ENCODE measurements at places on chromosomes 1 and 21.

DNA sequence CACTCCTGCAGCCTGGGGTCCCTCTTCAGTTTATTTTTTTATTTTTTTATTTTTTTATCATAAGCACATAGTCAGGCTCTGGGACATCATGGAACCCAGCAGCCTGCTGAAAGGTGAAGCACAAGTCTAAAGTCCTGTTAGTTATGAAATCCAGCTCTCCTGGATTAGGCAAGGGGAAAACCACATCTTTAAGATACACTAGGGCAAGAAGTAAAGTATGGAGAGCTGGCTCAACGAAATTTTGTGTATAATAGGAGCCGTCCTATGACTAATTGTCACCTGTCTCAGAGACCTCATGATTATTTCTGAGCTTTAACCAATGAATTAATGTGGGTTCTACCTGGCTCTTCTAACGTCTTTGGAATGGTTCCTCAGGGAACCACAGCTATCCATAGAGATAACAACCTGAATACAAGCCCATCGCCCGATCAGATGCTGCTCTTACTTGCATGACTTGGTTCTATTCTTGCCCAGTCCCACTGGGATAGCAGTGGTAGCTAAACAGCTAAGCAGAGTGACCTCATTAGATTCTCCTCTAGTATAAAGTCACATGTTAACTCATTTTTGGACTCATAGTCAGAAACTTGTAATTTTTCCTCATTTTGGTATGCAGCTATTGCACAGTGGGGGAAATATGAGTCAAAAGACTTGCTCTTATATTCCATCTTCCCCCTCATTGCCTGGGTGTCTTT lies 122.7 kb downstream of the LMO4 start:
- DNase-seq, result no peak

DNA sequence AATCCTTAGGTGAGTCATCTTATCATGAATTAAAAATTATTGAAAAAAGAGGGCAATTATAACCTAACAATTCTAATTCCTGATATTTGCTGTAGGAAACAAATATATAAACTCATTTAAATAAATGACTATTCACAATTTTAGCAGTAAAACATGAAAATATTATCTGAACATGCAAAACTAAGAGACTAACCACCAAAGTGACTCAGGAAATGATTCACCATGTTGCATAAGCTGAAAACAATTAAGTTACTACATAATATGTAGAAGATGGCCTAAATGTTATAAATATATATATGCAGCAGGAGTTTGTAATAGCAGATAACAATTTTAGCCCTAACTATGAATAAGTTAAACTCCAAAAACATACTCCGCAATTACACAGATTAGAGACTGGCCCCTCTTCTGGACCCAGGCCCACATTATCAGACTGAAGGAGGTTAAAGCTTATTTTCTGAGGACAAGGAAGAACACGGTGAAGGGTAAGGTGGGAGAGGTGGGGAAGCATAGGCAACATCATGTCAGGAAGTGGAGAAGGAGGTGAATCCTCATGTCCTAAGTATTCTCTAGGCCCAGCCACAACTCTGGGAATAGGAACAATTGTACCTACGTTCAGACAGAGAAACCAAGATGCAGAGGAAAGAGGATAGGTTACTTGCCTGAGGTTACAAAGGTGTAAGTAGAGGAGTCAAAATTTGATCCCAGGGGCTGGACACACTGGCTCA lies 15.6 kb upstream of the AIM2 start:
- no peak for DNase-seq

- DNase-seq, result no peak
These were observed 22.4 kb downstream of the ESRRG start for GRCh38 chr1:216700779-216701178.

GRCh38 chr1:18278946-18279345 lies 171.3 kb downstream of the IGSF21 start:
- DNase-seq, result no peak

DNA sequence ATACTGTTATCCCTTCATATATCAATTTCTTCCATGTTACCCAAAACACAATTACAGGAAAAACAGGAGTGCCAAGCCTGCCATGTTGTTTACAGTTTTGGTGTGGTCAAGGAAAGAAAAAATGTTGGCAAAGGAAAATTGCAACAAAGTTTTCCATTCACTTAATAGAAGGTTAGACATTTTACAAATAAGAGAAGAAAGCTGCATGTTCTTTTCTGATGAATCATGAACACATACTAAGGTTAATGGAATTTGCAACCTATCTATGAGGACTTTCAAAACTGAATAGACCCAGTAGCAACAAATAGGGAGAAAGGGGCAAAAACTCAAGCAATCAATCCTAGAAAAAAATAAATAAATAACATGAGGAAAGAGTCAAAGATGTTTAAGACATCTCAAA lies 556.7 kb downstream of the DPYD start:
- DNase-seq, result no peak

GRCh38 chr1:92502247-92502646 lies 15.5 kb upstream of the GFI1 start:
- no peak for DNase-seq

DNA sequence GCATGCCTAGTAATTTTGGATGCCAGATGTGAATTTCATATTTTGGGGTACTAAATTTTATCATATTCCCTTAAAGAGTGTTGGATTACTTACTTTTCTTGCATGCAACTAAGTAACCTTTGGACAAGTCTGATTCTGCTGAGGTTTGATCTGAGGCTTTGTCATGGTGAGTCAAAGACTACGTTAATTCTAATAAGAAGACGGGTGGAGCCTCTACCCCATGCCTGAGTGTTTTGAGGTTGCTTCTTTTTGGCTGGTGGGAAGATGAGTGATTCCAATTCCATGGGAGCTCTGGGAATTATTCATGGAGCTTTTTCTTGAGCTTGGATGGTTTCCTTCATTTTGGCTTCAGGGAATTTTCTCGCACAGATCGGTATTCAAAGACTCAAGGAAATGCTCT lies 11.6 kb upstream of the PCP4 start:
- no peak for DNase-seq

GRCh38 chr1:16307222-16307621 lies 45.1 kb downstream of the FBXO42 start:
- no peak for DNase-seq

DNA sequence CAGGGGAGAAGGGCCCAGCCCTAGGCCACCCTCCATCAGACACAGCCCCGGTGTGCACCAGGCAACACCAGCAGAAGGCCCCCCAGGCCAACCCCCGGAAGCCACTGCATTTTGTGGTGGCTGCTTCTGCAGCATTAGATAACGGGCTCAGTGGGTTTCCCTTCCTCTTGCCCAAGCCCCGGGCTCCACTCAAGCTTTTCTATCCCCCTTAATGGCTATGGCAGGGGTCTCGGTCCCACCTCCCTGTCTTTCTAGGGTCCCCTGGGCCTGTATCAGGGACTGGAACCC lies 18.9 kb downstream of the C1orf174 start:
- DNase-seq, result no peak

DNA sequence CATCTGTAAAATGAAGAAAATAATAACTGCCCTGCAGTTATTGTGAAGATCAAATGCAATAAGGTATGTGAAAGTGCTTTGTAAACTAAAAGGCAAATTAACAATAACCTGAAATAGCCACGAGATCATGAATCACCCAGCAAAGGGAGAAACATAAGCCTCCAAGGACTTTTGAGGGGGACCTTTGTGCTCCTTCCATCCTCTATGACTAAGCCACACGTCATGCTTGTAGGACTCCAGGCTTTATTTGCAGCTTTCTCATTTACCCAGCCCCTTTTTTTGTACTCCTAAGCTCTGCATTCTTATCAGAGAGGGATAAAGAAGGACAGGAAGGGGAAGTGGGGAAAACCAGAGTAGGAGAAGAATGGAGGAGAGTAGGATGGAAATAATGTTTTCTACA lies 115.1 kb downstream of the PROX1 start:
- no peak for DNase-seq

GRCh38 chr1:199466961-199467360 lies 560.5 kb upstream of the NR5A2 start:
- no peak for DNase-seq

GRCh38 chr1:112618721-112619517 lies at the start of gene ST7L:
Gene ST7L, minus strand, starts transcription at chr1:112619141. Its CDS starts 28 bp downstream, at chr1:112619113.
- peak; percentile 78 for DNase-seq

GRCh38 chr1:226772446-226773139 lies 33.5 kb upstream of the ITPKB start:
- no peak for DNase-seq

- peak; percentile 47 for DNase-seq
These were observed 22.9 kb downstream of the SUSD4 start for GRCh38 chr1:223341121-223341520.

DNA sequence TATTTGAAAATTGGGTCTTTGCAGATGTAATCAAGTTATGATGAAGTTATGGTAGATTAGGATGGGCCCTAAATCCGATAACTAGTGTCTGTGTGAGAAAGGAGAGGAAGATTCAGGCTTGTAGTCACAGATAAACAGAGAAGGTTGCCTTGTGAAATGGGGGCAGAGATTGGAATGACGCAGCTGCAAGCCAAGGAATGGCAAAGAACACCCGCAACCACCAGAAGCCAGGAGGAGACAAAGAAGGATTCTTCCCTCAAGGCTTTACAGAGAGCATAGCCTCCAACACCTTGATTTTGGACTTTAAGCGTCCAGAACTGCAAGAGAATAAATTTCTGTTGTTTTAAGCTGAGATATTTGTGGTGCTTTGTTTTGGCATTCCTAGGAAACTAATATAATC lies 35.4 kb upstream of the COL24A1 start:
- DNase-seq, result peak; percentile 7

- no peak for DNase-seq
These were observed 9.0 kb downstream of the ZBTB18 start for GRCh38 chr1:244060117-244060516.
